SK-N-MC (cell line): ENCODE measurements at places on chromosomes 1 and 21.

DNA sequence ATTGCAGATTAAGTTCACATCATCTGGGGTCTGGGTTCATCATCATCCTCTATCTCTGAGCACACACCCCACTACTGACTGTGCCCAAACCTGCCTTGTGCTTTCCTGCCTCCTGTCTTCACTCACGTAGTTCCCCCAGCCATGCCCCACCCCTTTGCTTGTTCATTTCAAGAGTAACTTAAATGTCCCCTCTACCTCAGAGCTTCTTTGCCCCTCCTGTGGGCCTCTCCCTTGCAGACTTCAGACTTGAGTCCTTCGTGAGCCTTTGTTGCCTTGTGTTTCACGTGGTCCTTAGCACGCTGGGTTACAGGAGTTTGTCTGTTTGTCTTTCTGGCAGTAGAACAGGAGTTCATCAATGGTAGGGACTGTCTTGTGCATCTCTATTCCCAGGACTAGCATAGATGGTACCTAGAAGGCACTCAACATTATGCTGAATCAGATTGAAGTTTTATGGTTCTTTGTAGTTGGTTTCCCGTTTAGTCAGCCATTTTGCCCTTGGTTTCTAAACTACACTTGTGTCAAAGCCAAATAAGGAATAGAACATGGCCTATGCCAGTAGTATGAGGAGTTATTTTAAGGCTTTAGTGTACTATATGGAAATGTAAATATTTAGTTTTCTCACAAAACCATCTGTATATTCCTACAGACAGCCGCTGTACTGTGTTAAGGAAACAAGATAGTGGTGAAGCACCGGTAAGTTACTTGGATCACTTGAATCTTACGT lies 86.2 kb downstream of the TTC3 start:
- no peak for DNase-seq

- no peak for DNase-seq
These were observed 2.3 kb upstream of the OPTC start for GRCh38 chr1:203491664-203492063.

DNA sequence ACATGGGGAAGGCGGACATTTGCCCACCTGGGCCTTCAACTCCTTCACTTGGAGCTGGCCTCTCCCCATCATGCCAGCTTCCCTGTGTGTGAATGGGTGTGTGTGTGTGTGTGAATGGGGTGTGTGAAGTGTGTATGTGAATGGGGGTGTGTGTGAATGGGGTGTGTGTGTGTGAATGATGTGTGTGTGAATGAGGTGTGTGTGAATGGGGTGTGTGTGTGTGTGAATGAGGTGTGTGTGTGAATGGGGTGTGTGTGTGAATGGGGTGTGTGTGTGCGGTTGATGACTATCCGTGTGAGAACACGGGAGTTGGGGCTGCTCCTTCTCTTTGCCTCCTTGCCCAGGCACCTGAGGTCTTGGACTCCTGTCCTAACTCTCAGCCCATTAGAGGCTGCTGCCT lies 9.6 kb downstream of the MFSD2A start:
- no peak for DNase-seq

DNA sequence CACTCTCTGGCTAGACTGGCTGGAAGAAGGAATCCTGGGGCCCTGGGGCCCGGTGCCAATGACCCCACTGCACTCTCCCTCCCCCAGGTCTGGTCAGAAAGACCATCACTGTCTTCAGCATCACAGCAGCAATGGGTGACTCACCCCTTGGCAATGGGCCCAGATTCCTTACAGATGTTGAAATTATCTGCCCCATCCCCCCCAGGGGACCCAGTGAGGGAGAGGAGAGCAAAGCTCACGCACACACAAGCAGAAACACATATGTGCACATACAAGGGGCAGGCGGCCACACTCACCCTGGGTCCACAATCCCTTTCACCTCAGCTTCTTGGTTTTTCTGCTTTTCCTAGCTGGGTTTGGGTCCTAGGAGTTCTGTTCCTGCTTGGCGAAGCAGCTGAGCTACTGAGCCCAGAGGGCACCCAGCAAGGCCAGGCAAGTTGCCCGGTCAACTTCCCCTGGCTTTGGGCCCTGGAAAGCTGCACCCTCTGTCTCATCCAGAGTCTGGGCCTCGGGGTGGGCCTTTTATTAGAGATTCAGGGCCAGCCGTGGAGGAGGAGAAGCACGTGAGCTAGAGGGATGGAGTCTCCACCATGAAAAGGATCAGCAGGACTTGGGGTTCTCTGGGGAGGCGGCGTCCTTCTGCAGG lies 2.6 kb downstream of the COL16A1 start:
- DNase-seq, result peak; percentile 69

DNA sequence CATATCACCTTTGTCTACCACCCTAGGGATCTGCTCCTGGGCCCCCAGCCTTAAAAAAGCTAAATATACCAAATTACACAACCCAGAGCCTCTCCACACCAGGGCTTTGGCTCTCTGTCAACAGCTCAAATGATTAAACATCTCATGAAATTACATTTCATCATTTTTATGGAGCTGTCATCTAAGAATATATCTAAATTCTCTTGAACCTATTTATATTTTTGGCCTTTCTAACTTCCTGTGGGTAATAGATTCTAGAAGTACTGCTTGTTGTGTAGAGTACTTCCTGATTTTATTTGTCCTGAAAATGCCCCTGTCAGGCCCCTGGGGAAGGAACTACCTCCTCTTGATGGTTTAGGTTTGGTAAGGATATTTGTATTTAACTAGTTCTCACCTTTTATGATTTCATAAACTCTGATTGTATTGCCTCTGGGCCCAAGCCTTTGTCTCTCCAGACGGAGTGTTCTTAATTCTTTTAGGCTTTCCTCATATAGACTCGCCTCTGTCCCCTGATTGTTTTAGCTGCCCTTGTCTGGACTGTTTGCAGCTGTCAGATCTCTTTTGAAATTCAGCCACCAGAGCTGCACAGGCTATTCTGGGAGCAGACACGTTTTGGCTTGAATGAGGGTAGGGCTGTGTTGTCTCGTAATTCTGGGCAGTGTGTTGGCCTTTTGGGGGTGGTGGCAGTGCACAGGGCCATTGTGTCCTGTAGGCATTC lies 16.6 kb downstream of the MYOG start:
- DNase-seq, result no peak

DNA sequence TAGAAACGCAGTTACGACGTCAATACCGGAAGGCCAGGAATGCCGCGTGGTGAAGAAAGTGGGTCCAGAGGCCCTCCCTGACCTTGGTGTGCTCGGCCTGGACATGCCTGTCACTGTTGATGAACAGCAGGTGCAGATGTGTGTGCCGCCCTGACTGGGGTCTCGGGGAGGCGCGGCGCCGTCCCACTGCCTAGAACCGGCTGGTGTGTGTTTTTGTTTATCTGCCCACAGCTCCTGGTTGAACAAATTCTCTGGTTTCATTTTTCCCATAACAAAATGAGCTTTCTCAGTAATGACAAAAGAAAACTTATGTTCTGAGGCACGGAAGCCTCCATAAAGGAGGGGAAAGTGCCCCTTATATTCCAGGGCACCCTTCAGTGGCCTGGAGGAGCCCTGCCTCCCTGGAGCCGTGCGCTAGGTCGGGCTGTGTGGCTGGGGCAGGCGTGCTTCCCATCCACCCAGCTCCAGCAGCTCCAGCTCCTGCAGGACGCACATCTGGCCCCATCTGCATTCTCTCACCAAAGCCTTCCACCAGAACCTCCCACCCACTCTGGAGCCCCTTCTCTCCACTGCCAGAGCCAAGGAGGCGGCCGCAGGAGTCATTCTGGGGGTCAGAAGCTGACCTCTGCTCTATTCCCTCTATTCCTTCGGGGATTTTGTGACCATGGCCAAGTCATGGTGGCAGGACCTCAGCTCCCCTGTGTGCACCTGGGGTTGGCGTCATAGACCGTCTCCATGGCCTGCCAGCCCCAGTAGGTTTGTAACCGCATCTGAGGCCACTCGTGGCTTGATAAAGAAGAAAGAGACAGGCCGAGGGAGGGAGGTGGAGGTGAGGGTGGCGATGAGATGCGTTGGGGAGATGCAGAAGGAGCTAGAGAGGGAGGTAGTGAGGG lies 20.1 kb upstream of the COL18A1 start:
- no peak for DNase-seq

GRCh38 chr1:244102046-244102445 lies 51.0 kb downstream of the ZBTB18 start:
- DNase-seq, result no peak

- no peak for DNase-seq
These were observed 35.6 kb downstream of the SMYD2 start for GRCh38 chr1:214316593-214316992.

GRCh38 chr1:68449901-68450300 lies at the start of gene RPE65:
Gene RPE65, minus strand, starts transcription at chr1:68449954. Its CDS starts 49 bp downstream, at chr1:68449905.
- DNase-seq, result no peak

GRCh38 chr1:214022810-214023425 lies 35.1 kb downstream of the PROX1 start:
- no peak for DNase-seq

GRCh38 chr1:97797403-97798183 lies 123.2 kb downstream of the DPYD start:
- DNase-seq, result no peak

- no peak for DNase-seq
These were observed 51.5 kb downstream of the VANGL2 start for GRCh38 chr1:160451859-160452232.

- no peak for DNase-seq
These were observed 61.9 kb downstream of the NIBAN1 start for GRCh38 chr1:184912392-184912791.

GRCh38 chr1:39755965-39756659 lies 15.0 kb downstream of the OXCT2 start:
- no peak for DNase-seq

DNA sequence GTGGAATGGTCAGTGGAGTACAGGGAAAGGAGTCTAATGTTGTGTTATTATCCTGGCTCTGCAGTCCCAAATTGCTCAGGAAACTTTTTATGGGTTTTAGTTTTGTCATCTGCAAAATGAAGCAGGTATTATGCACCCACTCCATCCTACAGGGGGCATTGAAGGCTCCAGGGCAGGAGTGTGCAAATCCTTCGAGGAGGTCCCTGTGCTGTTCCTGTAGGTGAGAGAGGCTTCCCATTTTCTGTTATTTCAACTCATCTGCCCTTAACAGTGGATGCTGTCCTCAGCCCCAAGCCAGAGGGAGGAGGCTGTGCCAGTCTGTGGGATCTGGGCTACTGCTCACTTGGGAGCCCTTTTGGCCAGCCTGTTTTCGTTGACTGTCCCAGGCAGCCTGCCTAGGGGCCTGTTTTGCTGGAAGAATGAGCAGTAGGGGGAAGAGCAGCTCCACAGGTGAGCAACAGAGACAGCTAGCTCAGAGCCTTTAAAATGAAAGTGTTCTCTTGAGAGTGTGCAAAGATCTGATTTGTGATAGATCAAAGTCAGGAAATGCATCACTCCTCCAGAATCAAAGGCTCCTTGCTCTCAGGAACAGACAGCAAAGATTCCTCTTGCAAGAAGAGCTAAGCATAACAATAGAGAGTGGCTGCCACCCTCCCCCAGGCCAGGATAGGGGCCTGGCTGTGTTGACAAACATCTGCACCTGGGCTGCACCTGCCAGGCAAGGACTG lies 317.6 kb upstream of the PROX1 start:
- DNase-seq, result no peak

- no peak for DNase-seq
These were observed 481.8 kb downstream of the USP25 start for GRCh38 chr21:16211339-16212303.

DNA sequence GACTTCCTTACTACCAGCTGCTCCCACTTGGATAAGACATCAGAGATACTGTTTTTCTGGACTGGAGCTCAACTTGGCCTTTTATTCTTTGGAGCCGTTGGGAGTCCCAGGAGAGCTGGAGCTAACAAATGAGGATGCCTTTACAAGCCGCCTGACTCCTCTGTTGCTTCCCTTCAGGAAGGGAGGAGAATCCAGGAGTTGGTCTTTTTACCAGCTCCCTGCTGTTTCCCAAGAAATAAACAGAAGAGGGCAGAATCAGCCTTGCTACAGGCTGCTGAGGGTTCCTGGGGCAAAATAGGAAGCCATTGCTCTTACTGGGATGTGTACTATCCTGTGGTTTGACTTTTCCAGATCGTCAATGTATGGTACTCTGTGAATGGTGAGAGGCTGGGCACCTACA lies 1.5 kb downstream of the EIF3I start:
- no peak for DNase-seq

DNA sequence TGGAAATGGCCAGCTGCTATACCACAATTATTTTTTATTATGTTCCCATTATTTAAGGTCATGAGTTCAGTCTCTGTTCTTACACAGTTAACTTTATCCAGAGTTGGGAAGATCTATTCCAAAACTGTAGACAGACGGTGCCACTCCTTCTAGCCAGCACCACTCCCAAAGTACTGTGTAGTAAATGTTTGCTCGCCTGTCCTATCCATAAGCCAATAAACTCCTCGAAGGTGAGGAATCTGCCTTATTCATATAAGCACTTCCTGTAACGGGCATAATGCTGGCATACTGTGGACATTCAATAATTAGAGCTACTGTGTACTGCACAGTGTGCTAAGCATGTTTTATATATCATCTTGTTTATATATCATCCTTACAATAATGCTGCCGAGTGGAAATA lies 26.1 kb upstream of the STMN1 start:
- no peak for DNase-seq

DNA sequence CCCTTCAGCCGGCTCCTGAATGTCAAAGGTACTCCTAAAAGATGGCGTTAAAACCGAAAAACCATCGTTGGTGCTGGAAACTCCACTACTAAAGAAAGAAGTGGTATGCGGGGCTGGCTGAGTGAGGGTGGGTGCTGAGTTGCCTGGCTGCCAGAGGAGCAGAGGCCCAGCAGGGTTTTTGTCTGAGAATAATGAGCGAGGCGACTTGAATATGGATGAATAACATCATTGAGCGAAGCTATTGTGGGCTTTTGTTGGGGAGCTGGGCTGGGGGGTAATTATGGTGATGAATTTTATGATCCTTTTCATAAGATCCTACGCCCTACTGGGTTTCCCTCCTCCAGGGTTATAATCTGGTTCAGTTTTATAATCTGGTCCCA lies 2.0 kb downstream of the PDPN start:
- no peak for DNase-seq

DNA sequence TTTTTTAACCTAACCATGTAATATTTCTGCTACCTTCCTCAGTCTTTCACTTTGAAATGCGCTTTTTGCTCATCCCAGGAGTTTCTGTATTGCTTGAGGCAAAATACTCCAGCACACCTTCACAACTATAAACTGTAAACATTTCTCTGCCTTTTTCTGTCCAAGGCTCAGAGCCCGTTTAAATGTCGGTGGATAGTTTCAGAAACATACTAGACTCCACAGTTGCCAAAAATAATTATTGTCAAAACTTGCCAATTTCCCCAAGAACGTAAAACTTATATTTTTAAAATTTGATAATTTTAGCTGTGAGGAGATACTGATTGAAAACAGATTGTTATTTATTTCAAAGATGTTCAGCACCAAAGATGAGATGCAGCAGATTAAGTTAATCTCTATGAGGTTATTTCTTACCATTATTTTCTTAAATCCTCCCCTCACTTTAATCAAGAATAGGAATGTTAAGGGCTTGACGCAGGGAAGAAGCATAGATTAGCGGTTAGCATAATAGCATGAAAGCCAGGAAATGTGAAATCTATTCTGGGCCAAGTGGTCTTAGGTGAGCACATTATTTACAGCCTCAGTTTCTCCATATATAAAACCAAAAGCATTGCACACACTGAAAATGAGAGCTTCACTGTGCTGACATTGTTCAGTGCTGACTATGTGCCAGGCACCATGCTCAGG lies 91.5 kb upstream of the ESRRG start:
- no peak for DNase-seq

- DNase-seq, result no peak
These were observed 82.1 kb downstream of the DAB1 start for GRCh38 chr1:57341721-57342120.
